ENCODE measurements at places on chromosomes 3 and 15.
A peak's percentile ranks its signal among the peaks of the same experiment; 100 is the strongest.

- no peak for DNase-seq
These were observed 530.8 kb upstream of the BCHE start for GRCh38 chr3:166367947-166368533.

DNA sequence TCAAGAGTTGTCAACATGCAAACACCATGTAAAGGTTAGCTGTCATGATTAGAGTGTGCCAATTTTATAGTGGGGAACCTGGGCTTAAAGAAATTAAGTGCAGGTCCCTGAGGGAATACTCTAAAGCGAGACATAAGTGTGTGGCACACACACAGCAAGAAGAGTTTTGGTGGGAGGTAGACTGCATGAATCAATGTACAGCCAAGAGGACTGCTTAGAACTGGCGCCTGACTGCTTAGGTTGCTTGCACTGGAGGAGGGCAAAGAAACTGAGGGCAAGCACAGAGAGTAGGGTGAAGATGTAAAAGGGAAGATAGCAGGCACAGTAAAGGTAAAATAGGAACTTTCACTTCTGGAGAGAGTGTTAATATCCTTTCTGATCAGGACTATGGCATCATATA, 184.9 kb downstream of the SOX2 start:
- DNase-seq: no peak

- no peak for DNase-seq
These were observed 141.8 kb upstream of the ATP11B start for GRCh38 chr3:182651461-182651860.

DNA sequence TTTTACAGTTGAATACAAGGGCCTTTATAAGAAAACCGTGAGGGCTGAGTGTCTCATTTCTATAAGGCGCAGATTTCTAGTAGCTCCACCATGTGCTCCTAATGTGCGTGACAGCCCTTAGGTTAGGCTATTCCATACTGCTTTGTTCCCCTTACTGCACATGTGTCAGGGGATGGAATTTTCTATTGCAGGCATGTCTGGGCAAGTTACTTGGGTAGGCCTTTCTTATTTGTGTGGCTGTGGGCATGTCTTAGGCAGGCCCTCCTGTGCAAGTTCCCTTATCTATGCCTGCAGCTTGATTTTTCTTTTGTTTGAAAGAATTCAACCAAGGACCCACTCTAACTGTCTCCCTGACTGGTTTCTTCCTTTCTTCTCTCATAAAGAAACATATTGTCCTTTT, 434.2 kb upstream of the CNTN3 start:
- no peak for DNase-seq

- no peak for DNase-seq
These were observed 137.7 kb downstream of the CHSY1 start for GRCh38 chr15:101114166-101114565.

- DNase-seq: no peak
These were observed 368.0 kb downstream of the MFSD1 start for GRCh38 chr3:159169828-159170227.

DNA sequence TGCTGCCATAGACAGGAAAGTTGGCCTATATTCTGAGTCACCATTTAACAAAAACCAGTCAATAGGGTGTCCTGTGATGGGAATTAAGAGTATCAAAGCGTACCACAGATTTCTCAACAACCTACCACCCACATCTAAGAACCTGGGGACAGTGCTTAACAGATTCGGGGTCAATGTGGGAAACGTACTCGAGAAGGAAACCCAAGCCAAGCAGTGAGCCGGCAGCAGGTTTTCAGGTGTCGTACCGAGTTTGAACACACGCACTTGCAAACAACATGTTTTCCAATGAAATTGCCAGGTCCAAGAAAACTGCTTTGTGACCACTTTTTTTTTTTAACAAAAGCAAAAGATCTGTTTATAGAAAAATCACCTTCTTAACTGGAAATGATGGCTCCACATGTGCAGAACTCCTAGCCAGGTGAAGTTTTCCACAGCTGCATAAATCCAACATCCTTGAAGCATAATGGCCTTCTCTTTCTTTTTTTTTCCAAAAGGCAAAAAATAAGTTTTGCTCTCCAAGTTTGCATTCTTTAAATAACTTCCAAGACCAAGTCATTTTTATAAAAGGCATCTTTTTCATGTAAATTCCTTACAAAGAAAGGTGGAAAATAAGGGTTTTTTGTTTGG, 45.7 kb downstream of the ADAMTS17 start:
- DNase-seq: no peak

DNA sequence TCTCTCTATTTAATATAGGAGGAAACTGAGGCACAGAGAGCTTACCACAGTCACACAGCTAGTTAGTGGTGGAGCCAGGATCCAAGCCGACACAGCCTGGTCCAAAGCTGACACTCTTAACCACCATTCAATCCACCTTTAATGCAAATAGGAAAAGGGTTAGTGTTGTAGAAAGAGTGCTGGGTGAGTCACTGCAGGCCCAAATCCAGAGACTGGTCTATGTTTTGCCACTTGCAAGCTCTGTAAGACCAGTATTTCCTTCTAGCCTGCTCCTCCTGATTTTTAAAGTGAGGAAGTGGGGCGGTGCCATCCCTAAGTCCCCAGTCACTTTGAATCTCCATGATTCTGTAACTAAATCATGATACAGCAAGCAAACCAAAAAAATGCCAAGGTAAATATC, 111.0 kb downstream of the MECOM start:
- DNase-seq: no peak

- no peak for DNase-seq
These were observed 46.7 kb downstream of the PRTG start for GRCh38 chr15:55696221-55696620.

- DNase-seq: no peak
These were observed 145.1 kb downstream of the AQP9 start for GRCh38 chr15:58283302-58283701.

DNA sequence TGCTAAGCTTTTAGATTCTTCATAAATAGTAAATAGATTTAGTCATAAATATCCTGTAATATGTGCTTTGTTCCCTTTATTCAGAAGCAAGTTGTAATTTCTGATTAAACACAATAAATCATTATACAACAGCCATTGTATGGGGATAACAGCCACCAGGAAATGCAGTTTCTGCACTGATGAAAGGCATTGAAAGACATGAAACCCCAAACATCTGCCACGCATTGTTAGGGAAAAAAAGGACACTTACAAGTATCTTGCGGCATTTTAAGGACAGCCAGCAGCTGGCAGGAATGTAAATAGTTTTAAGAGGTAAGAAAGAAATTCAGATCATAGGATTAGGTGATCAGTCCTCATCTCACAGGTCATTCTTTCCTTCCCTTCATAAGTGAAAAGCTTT, 801.1 kb upstream of the LMCD1 start:
- no peak for DNase-seq

DNA sequence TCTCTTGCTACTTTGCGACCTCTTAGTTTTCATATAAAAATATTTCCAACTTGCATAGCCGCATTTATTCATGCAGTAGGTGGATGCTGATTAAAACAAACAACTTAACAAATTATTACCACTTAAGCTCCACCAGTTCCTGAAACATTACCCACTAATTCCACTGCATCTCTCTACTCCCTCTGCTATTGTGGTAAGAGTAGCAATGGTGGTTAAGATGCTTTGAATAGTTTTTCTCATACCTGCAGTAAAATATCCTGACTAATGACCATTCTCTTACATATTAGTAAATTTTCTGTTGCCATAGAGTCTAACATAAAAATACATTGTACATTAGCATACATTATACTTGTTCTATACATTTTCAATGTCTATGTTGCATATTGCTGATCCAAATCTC, 397.6 kb upstream of the PLSCR5 start:
- no peak for DNase-seq

DNA sequence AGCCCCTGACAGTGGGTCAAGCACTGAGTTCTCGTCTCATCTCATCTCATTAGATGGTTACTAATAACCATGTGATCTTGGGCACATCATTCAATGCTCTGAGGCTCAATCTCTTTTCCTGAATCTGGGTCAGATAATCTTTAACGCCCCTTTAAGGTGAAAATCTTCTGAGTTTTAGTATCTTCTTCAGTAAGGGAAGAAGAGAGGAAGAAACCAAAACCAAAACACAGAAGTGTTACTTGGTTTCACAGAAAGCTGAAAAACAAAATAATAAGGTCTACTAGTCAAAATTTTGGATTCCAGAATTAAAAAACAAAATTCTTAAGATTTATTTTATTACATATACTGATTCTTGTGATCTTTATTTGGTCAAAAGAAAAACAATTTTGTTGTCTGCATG, 78.2 kb downstream of the CLASP2 start:
- no peak for DNase-seq

GRCh38 chr3:39434574-39434973, 28.1 kb downstream of the RPSA start:
- DNase-seq: no peak

GRCh38 chr3:152828075-152828840, 6.7 kb upstream of the P2RY1 start:
- no peak for DNase-seq

GRCh38 chr3:194254040-194254439, 97.1 kb downstream of the CPN2 start:
- no peak for DNase-seq

- DNase-seq: no peak
These were observed 66.5 kb downstream of the LEKR1 start for GRCh38 chr3:156892701-156893100.

DNA sequence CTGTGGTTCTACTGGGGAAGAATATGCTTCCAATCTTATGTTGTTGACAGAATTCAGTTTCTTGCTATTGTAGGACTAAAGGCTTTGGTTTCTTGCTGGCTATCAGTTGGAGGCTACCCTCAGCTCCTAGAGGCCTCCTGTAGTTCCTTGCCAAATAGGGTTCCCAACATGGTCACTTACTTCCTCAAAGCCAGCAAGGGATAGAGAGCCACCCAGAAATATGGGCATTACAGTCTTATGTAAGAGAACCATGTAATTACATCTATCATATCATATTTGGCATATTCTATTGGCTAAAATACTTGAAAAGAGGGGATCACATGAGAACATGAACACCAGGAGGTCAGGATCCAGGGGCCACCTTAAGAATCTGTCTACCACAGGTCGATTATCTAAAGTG, 6.2 kb upstream of the COX17 start:
- no peak for DNase-seq

- no peak for DNase-seq
These were observed 2.7 kb downstream of the MLF1 start for GRCh38 chr3:158573714-158574113.

DNA sequence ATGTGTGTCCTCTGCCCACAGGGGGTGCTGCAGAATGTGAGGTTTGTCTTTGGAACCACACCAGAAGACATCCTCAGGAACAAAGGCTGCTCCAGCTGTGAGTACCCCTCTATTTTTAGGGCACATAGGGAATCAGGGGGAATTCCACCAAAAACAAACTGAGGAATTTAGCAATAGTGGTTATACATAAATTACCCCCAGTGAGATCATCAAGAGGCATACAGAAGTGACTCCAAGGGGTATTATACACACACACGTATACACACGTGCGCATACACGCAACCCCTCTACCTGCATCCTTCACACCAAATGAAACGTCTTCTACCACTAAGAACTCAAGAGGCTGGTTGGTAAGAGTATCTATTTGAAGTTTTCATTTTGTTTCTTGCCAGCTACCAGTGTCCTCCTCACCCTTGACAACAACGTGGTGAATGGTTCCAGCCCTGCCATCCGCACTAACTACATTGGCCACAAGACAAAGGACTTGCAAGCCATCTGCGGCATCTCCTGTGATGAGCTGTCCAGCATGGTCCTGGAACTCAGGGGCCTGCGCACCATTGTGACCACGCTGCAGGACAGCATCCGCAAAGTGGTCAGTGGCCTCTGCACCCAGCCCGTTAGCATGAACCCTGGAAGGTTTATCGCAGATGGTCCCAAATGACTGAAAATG, 2.9 kb downstream of the THBS1 start:
- DNase-seq: no peak

DNA sequence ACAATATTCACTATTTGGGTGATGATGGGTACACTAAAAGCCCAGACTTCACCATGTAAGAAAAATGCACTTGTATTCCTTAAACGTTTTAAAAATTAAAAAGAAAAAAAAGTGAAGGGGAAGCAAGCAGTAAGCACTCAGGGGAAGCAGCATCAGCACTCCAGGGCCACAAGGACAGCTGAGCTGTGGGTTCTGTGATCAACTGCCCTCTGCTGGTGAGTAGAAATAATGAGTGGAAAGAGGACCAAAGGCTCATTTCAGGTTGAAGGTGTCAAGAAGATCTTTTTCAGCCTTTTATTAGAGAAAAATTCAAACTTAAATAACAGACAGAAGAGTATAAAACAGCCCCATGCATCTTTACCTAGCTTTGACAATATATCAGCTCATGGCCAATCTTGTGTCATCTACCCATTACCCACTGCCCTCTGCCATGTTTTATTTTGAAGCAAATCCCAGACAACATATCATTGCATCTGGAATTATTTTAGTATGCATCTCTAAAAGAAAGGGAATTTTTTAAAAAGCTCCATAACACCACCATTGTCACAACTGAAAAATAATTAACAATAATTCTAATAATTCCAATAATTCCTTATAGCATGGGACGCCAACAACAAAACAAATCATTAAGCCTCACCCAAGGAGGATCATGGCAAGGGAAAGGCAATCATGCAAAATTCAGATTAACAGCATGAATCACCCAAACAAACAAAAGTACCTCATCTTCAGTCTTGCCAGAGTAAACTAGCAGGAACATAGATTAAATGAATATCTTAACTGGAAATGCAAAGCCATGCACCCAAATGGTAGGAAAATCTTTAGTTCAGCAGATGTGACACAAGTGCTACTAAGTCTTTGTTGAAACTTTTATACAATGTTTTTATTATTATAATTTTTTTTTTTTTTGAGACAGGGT, 42.5 kb downstream of the TAMM41 start:
- DNase-seq: peak; percentile 46

- DNase-seq: no peak
These were observed 720.6 kb upstream of the CBLB start for GRCh38 chr3:106589311-106589942.

GRCh38 chr15:60616147-60616546, 137.2 kb upstream of the ICE2 start:
- DNase-seq: no peak

DNA sequence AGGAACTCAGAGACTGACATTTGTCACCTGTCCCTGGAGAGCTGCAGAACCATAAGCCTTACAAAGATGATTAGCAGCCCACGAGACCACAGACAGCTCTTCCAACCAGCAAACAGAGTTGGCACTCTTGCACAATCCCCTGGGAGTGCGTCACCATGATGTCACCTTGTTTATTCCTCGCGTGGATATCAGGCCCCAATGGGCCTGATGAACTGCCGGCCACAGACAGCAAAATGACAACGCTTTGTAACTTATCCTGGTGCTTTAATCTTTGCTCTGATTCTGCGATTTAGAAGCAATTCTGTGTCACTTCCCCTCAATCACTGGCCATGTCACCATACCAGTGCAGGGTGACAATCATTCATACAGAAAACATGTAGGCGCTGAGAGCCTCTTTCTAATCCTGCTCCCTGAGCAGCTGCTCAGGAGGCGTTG, 89.2 kb downstream of the TAMM41 start:
- no peak for DNase-seq

DNA sequence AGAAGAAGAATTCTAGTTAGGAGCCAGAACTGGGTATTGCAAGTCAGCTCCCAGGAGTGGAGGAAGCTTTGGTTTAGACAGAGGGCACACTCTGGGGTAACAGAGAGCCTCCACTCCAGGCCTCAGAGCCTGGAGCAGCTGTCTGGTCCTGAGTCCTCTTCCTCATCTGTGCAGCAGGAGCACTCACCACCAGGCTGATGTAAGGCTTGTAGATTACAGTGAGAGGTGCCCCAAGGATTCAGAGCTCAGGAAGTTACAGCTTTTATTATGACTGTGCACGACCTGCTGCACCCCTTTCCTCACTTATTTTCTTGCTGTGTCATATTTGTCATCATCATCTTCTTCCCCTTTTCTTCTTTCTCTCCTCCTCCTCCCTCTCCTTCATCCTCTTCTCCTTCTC, 210.4 kb downstream of the ATP10A start:
- no peak for DNase-seq

GRCh38 chr15:57735431-57735830, 28.9 kb downstream of the POLR2M start:
- DNase-seq: no peak

All from CD8-positive, alpha-beta T cell (primary cell).